ENCODE measurements at places on chromosomes 2 and 18. TPM values are rescaled to one million over a fixed set of nuclear protein-coding genes. Genes with fewer than 3 reads are reported as not detected.

MYO1B gene
- total RNA-seq: 14.3 TPM

CXCR4 gene
- 248 TPM for total RNA-seq

ALKAL2 gene
- 1.1 TPM for total RNA-seq

IL1R1 gene
- 0.22 TPM for total RNA-seq

MFSD6 gene
- 53.9 TPM for total RNA-seq

RBKS gene
- 1.6 TPM for total RNA-seq
